Activated T-cell treated with anti-CD3 and anti-CD28 coated beads for 48 hours (primary cell): ENCODE measurements at places on chromosomes 1 and 21.

GRCh38 chr1:41482001-41482765 lies 2.3 kb downstream of the EDN2 start:
- no peak for DNase-seq

- no peak for DNase-seq
These were observed 53.6 kb downstream of the MAB21L3 start for GRCh38 chr1:116164604-116165368.

GRCh38 chr1:162407539-162407938 lies 4.4 kb downstream of the SH2D1B start:
- DNase-seq = no peak

GRCh38 chr1:66143651-66144050 lies 351.0 kb downstream of the PDE4B start:
- DNase-seq = no peak

DNA sequence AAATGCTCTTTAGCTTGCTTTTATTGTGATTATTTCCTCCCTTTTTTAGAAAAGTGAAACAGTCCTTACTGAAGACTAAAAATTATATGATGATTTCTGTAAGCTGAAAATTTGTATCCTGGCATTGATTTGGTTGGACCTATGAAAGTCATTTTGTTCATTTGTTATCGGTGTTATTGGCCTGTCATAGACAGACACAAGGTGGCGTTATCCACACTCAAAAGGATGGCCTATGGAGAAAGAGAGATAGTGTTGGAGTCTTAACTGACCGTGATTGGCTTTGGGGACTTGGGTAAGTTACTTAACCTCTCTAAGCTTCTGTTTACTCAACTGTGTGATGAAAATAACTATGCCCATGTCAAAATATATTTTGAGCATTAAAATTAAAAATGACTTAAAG lies 203.6 kb upstream of the CHODL start:
- no peak for DNase-seq

DNA sequence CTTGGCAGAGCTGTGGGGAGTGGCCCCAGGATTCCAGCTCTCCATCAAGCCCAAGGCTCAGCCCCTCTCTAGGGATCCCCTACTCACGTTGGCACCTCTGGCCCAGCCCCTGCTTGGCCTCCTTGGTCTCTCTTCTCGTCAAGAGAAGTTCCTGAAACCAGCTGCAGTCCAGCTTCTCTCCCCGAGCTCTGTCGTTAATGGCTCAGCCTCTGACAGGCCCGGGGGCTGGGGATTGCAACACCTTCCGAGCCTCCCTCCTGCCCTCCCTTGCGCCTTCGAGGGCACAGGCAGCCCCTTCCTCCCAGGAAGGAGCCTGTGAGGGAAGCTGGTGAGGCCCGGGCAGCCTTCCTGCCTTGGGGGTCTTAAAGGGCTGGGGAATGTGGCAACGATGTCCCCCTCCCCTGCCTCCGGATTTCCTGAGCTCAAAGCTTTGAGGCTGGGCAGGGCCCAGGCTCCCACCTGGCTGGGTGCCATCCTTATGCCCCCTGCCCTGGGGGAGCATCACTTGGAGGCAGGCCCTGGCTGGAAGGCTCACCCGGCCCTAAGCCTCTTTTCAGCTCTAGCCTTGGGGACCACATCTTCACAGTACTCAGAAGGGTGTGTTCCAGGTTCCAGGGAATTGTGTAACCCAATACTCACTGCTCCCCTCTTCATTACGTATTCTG lies at the start of gene CSF3R:
TSS of gene CSF3R (minus strand) at position 190 of the 665 bp plus-strand sequence. CDS start 3,417 bp downstream, outside the sequence.
- DNase-seq = no peak

GRCh38 chr1:67759692-67760029 lies 73.6 kb downstream of the GNG12 start:
- DNase-seq = no peak

DNA sequence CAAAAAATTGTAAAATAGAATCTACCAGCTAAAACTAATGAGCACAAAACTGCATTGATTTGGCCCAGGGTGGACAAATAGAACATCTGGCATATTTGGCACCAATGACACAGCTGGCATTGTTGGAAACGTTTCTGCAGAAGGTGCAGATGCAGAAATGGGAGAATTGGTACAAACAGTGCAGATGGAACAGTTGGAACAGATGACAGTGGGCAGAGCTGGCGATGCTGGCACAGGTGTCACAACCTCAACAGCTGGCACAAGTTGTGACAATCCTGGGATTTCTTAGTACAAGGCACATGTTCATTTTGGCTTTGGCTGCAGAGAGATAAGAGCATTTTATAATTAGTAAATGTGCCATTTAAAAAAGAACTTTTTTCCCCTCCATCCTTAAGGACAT lies 91.1 kb upstream of the ZBTB18 start:
- no peak for DNase-seq

GRCh38 chr21:16538936-16539440 lies 809.2 kb downstream of the USP25 start:
- DNase-seq = no peak

- DNase-seq = no peak
These were observed 39.4 kb downstream of the KCNJ15 start for GRCh38 chr21:38295997-38296764.

DNA sequence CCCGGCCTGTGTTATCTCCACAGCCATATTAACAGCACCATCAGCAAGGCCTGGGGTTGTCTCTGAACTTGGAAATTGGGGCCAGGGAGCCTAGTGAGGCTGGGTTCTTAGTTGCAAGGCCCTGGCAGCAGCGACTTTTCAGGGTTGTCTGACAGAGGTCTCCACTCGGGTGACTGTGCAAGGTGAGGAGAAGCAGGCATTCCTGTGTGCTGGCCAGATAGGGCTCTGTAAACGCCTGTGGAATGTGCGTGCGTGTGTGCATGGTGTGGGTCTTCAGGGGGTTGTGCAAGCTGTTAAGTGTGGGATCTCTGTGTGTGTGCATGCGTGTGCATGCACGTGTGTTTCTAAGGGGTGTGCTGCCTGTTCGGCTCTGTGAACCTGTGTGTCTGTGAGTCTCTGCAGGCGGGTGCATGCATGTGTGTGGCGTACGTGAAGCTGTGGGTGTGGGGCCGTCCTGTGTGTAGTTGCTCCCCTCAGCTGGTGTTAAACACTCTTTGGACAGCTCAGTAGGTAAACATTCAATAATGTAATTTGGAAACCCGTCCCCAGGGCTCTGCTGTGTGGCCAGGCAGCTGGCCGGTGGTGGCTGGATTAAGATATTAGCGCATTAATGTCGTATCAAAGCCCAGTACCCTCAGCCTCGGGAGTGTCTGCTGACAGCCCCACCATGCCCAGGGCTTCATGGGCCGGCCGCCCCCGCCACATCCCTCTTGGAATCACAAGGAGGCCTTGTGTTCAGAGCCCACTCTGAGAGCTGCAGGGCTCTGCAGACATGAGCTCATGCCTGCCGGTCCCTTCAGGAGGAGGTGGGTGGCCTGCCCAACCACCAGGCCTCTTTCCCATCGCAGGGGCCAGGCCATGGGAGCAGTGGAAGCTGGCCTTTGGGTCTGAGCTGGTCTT lies 189.9 kb downstream of the FOXD2 start:
- DNase-seq = no peak

- DNase-seq = no peak
These were observed 13.0 kb upstream of the CCDC190 start for GRCh38 chr1:162873671-162874666.

- no peak for DNase-seq
These were observed 22.5 kb downstream of the VPS26C start for GRCh38 chr21:37244501-37245095.

DNA sequence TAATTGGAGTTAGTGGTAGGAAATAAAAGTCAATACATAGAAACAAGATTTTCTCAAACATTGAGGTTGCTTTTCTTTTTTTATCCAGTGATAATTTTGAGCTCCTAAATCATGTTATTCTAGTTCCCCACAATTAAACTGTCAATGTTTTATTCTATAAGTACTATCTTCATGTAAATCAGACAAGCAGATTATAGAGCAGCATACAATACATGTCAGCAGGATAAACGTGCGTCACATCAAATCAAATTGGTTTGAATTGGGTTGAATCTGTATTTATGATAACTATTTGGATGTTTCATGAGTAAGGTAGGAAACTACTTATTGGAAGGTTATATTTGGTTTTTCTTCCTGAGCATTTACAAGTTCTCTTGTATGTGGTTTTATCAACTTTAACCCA lies 2028.7 kb downstream of the NCAM2 start:
- no peak for DNase-seq

DNA sequence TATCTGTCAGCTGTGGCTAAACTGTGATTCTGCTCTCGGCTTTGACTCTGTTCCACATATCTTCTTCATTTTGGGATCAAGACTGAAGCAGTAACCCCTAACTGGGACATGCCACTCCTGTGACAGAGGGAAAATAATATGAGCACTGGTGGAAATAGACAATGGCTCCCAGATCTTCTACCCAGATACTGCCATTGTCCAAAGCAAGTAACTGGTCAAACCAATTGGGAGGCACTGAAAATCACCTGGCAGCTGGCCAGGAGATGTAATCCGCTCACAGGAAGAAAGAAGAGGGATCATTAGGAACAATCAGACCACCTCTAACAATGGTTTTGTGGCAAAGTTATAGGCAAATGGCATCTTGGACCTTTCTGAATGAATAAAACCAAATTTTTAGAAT lies 10.7 kb downstream of the SNX7 start:
- DNase-seq = no peak

DNA sequence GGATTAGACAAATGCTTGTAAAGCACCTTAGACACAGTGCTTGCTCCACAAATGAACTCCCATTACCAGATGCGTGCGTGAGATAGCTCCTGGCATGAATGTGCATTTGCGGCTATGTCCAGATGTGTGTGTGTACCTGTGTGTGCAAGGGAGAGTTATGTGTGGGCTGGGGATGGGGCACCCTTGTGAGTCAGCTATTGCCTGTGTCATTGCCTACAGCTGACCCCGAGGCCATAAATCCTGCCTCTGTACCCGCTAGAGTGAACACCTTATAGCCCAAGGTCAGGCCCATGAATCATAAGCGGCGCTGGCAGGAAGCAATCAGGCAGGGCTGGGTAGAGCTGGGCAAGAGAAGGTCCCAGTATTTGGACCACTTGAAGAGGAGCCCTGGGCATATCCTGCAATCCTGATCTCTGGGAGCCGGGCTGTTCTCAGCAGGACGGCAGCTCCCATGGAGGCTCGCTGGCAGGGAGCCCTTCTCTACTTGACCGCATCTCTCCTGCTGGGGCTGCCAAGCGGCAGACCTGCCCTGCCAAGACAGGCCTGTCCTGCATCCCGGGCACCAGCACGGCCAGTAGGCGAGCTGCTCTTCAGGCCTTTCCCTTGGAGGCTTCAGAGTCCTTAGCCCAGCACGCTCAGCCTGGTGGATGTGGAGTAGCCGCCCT lies 86.4 kb downstream of the TMEM53 start:
- DNase-seq = no peak

- no peak for DNase-seq
These were observed 4.2 kb downstream of the SPOCD1 start for GRCh38 chr1:31811605-31812004.

DNA sequence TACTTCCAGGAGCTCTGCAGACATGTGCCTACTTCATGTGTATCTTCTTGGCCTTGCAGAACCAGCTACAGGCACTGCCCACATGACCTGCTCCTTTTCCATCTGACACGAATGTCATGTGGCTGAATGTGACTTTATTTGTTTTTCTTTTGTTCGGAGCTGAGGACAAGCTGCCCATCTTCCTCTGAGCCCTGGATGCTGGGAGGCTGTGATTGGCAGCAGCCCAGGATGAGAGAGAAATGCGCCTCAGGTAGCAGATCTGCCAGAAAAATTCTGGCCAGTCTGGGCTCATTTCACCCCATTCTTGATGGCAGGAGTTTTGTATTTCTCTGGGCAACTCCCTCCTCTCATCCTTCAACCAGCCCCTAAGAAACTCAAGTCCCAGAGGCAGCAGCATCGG lies 372.0 kb downstream of the RPS6KC1 start:
- DNase-seq = no peak

- no peak for DNase-seq
These were observed 176.3 kb downstream of the DENND1B start for GRCh38 chr1:197598935-197599334.

- DNase-seq = no peak
These were observed 79.0 kb upstream of the MAP10 start for GRCh38 chr1:232726048-232726779.

DNA sequence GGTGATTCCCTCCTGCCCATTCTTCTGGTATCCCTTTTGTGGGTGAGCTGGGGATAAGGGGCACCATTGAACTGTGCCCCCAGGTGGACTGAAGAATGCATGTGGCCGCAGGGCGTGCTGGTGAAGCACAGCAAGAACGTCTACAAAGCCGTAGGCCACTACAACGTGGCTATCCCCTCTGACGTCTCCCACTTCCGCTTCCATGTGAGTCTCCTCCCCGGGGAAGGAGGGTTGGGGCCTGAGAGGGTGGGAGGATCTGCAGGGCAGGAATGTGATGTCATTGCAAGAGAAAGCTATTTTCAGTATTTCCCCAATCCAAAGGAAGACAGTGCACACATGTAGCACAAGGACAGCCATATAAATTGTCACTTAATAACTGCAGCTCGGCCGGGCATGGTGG lies 7.5 kb upstream of the KPNA6 start:
- DNase-seq = no peak

GRCh38 chr21:23534850-23535249 lies 2072.4 kb downstream of the MRPL39 start:
- DNase-seq = no peak

- DNase-seq = no peak
These were observed 6.5 kb downstream of the MAD2L2 start for GRCh38 chr1:11674488-11674887.

- DNase-seq = no peak
These were observed 38.3 kb upstream of the CD46 start for GRCh38 chr1:207713529-207713928.

DNA sequence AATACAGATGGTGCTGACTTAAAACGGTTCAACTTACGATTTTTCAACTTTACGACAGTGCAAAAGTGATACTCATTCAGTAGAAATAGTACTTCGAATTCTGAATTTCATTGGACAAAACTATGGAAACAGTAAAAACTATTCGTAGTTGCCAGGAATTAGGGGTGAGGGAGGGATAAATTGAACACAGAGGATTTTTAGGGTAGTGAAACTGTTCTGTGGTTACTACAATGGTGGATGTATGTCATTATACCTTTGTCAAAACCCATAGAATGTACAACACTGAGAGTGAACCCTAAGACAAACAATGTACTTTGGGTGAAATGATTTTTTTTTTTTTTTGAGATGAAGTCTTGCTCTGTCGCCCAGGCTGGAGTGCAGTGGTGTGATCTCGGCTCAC lies 7.5 kb downstream of the DDR2 start:
- DNase-seq = no peak

DNA sequence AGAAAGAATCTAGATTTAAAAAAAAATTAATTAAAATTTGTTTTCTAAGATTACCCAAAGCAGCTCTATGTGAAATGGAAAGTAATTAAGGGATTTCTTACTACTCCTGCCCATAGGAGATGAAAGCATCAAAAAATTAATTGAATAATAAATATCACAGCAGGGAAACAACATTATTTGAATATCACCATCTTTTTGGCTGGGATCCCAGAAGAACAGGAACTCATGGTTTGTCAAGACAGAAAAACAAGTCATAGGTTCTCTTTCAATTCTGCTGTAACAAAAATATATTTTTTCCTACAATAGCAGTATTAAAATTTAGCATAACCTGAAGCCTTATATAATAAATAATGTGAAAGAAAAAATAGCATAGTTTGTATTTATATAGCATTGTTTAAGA lies 1713.4 kb downstream of the NCAM2 start:
- DNase-seq = no peak
